ENCODE measurements at places on chromosomes 2 and 18. TPM values are rescaled to one million over a fixed set of nuclear protein-coding genes. Genes with fewer than 3 reads are reported as not detected.

- peaks cover 30% of the 10 kb centered on the region for H3K4me1 ChIP-seq
- H3K27ac ChIP-seq: no peak overlapping the region
- no peaks in the 10 kb centered on the region for H3K27me3 ChIP-seq
- H3K4me3 ChIP-seq: no peak overlapping the region
- H3K36me3 ChIP-seq: no peaks in the 10 kb centered on the region
Observed at GRCh38 chr2:45988879-45989278, 308.3 kb upstream of the EPAS1 start.

DNA sequence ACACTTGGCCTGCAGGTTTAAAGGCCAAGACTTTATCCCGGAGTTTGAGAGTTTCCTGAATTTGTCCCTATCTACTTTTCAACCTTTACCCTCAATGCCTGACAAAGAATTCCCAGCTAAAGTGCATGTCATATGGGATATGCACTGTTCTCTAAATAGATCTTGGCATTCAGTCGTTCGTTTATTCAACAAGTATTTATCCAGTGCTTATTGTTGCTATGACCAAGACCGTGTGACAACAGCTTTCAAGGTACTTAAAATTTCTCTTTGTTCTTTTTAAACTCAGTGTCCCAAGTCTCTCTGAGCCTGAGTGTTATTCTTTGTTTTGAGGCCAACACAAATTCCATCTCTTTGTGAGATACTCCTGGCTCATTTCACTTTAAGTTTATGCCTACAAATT is 133.4 kb downstream of the RGPD3 start:
- no peak for DNase-seq
- H3K4me1 ChIP-seq: peaks cover 58% of the 10 kb centered on the region
- no peaks in the 10 kb centered on the region for H3K27me3 ChIP-seq
- no peaks in the 10 kb centered on the region for H3K36me3 ChIP-seq

DNA sequence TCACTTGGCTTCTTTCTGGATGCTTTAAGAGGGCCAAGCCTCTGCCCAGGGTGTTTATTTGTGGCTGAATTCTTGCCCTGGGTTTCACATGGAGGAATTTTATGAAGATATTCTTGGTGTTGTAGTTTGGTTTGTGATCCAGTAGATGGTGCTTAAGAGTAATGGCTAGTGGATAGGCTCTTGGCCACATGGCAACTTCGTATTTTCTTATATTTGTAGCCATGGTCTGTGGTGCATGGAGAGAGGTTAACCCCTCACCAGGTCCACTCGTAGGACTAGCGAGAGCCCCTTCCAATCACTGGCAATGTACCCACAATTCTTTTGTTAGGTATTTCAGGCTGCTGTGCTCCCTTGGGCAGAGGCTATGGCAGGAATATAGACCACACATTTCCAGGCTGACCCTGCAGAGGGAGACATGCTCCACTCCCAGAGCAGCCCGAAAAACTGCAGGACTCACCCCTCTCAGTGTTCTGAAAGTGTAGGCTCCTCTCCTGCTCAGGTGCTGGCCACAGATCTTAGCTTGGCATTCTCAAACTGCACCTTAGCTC is 582.1 kb upstream of the SETBP1 start:
- no peak for DNase-seq
- H3K36me3 ChIP-seq: no peaks in the 10 kb centered on the region
- H3K4me3 ChIP-seq: no peak overlapping the region

DNA sequence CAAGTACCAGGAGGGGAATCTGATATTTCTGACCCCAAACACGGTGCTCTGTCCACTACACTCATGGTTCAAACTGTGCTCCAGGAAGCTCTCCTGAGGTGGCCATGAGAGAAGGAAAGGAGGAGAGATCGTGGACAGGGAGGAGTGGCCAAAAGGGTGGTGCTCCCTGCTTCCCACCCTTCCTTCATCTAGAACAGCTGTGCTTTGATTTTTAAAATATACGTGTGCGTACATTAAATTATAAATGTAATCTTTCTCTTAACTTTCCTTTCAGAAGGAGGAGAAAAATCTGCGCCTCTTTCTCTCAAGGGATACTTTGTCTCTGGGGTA is 8.2 kb upstream of the CHRNA1 start:
- peaks cover 33% of the 10 kb centered on the region for H3K27me3 ChIP-seq
- H3K4me1 ChIP-seq: peaks cover 8% of the 10 kb centered on the region
- no peak for DNase-seq
- H3K27ac ChIP-seq: no peak overlapping the region
- no peaks in the 10 kb centered on the region for H3K36me3 ChIP-seq

- no peaks in the 10 kb centered on the region for H3K27me3 ChIP-seq
- no peak overlapping the region for H3K27ac ChIP-seq
- peaks cover 49% of the 10 kb centered on the region for H3K36me3 ChIP-seq
- peaks cover 20% of the 10 kb centered on the region for H3K4me1 ChIP-seq
Observed at GRCh38 chr2:3451926-3452671, 67.2 kb downstream of the ADI1 start.

- no peaks in the 10 kb centered on the region for H3K27me3 ChIP-seq
- no peaks in the 10 kb centered on the region for H3K4me1 ChIP-seq
- DNase-seq: no peak
Observed at GRCh38 chr2:26870585-26871095, 22.7 kb downstream of the DPYSL5 start.

DNA sequence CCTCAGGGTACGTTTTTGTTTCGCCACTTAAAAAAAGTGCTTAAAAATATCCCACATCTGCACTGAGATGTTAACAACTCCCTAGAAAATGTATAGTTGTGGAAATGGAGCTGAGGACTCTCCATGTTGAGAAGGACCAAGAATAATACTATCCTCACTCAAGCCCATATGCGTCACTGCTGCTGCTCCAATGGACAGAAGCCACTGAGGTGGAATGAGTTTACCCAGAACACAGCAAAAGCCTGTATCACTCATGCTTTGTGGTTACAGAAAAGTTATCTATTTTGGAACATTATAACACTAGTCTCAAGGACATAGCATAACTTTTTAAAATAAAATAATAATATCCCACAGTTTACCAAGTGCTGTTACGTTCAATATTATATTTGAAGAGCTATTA is 31.9 kb downstream of the DSC3 start:
- no peak overlapping the region for H3K4me3 ChIP-seq
- H3K27me3 ChIP-seq: no peaks in the 10 kb centered on the region
- no peaks in the 10 kb centered on the region for H3K4me1 ChIP-seq
- no peak overlapping the region for H3K27ac ChIP-seq
- no peaks in the 10 kb centered on the region for H3K36me3 ChIP-seq

DNA sequence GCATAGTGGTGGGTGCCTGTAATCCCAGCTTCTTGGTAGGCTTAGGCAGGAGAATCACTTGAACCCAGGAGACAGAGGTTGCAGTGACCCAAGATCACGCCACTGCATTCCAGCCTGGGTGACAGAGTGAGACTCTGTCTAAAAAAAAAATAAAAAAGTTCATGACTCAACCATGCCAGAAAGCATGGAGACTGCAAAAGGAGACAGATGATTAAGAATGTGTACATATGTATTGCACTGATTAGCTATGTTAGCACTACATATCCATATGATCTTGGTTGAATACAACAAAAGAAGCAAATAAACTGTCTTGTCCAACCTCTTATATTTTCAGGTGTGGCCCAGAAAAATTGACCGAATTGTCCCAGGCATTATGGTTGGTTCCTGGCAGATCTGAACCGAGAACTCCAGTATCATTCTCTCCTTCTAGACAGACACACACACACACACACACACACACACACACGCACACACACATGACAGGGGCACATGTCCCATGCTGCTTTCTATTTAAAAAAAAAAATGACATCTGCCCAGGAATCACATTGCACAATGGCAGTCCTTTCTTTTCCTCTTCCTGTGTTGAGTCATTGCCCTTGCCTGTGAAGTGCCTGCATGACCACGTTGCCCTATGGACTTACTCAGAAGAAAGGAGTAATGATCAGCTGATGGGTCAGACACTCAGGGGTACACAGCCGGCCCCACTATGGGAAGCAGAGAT is 65.6 kb downstream of the MYCN start:
- no peaks in the 10 kb centered on the region for H3K27me3 ChIP-seq
- peaks cover 18% of the 10 kb centered on the region for H3K4me1 ChIP-seq
- no peak overlapping the region for H3K4me3 ChIP-seq
- DNase-seq: peak; percentile 73
- H3K27ac ChIP-seq: no peak overlapping the region
- H3K36me3 ChIP-seq: no peaks in the 10 kb centered on the region

DNA sequence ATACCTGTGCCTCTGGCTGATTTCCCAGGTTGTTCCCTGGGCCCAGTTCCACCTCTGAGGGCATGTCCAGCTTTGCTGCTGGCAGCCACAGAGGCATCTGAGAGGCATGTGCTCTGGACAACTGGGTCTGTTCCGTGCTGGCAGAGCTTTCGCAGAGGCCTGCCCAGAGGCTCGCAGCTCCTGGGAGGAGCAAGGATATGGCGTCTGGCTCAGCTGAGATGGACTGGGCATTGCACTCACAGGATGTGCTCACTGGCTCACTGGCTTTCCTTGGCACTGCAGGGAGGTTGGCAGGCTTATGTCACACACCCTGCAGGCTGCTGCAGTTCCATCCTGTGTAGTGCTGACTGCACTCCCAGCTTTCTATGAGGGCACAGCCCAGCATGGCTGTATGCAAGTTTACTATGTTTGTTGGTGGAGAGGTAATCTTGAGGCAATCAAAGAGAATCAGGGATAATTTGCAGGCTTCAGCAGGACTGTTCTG is 172.3 kb downstream of the PRKCE start:
- no peak for DNase-seq
- peaks cover 12% of the 10 kb centered on the region for H3K4me1 ChIP-seq
- H3K4me3 ChIP-seq: no peak overlapping the region
- H3K27me3 ChIP-seq: no peaks in the 10 kb centered on the region
- H3K27ac ChIP-seq: no peak overlapping the region

DNA sequence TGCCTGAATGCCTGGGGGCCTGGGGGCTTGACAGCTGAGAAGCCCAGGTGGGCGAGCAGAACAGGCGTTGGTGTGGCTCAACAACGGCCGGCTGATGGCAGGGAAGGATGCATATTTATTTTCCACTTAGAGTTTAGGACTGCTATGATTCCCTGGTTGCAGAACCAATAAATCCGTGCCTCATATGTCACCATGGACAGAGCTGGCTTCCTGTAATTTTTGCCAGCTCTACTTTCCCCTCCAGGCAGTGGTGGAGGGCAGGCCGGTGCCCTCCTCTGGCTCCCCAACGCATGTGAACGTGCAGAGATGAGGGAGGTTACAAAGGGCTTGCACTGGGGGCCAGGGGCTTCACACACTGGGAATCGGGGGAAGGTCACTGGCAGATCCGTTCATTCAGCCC is 18.2 kb downstream of the SAG start:
- H3K27me3 ChIP-seq: peaks cover 24% of the 10 kb centered on the region
- no peak overlapping the region for H3K27ac ChIP-seq
- no peak overlapping the region for H3K4me3 ChIP-seq
- H3K4me1 ChIP-seq: peaks cover 9% of the 10 kb centered on the region
- no peaks in the 10 kb centered on the region for H3K36me3 ChIP-seq

DNA sequence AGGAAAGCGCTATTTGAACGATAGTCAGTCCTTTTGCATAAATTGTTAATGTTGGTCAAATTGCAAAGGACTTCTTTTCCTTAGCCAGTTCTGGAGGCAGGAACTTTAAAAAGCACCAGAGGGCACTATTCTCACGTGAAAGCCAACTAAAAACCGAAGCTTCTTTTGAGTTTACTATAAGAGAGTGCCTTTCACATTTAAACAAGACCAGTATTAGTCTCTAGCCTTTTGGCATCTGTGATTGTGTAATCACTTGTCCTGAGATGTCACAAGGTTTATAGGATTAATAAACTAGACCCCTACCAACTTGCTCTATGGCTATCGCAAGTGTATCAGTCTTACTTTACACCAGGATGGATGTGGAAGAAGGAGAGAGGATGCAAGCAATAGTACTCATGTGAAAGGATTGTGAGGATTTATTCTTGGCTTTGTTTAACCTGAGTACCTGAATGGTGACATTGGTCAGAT is 14.4 kb upstream of the STAT4 start:
- no peaks in the 10 kb centered on the region for H3K27me3 ChIP-seq
- no peaks in the 10 kb centered on the region for H3K36me3 ChIP-seq
- DNase-seq: peak; percentile 23
- H3K4me3 ChIP-seq: no peak overlapping the region
- peaks cover 16% of the 10 kb centered on the region for H3K4me1 ChIP-seq

DNA sequence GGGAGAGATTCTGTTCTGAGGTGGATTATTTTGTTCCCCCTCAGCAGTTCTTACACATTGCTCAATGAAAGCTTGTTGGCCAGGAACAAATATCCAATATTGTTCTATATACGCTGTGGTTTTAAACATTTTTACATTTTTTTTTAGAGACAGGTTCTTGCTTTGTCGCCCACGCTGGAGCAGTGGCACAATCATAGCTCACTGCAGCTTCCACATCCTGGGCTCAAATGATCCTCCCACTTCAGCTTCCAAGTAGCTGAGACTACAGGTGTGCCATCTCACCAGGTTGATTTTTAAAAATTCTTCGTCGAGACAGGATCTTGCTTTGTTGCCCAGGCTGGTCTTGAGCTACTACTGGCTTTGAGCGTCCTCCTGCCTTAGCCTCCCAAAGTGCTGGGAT is 58.9 kb upstream of the KIF5C start:
- H3K27ac ChIP-seq: no peak overlapping the region
- no peak for DNase-seq
- no peak overlapping the region for H3K4me3 ChIP-seq
- no peaks in the 10 kb centered on the region for H3K27me3 ChIP-seq
- H3K4me1 ChIP-seq: no peaks in the 10 kb centered on the region

DNA sequence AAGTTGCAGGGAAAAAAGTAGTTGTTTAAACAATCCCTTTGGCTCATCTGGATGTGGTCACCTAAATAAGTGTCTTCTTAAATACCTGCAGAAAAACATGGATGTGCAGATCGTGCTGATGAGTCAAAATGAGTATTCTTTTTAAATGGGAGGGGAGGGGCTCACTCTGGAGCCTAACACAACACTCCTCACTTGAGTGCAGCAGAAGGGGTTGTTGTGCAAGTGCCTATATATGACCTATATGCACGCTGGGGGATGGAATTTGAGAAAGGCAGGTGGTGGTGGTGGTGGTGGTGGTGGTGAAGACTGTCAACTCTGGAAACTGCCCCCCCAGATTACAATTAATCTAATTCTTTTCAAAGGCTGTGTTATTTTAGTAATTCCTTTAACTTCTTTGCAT is 77.9 kb upstream of the FAM124B start:
- DNase-seq: no peak
- no peak overlapping the region for H3K4me3 ChIP-seq
- H3K4me1 ChIP-seq: peaks cover 2% of the 10 kb centered on the region

HS1BP3 gene
- total RNA-seq: 22.0 TPM

CABLES1 gene
- 32.4 TPM for total RNA-seq

MAP3K19 gene
- total RNA-seq: not detected

ACMSD gene
- not detected for total RNA-seq

All from HepG2 (cell line).